ENCODE measurements at places on chromosomes 6 and 20.

DNA sequence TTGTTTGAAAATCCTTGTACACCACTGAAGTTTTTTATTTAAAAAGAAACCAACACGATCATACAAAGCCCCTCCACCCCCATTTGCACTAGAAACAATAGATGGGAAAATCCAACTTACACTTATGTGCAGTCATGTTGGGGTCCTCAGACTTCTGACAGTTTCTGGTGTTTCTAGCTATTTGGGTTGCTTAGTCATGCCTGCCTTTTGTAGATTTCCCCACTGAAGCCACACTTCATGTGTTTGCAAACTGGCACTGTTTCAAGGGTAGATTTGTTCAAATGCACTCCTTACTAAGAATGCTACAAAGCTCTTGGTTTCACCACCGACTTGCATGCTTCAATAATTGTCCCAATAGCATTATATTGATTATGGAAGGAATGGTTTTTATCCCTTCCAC, 1.5 kb downstream of the SH3BGRL2 start:
- DNase-seq, result no peak

- DNase-seq, result no peak
These were observed 7.5 kb downstream of the MRPL14 start for GRCh38 chr6:44119704-44120262.

- no peak for DNase-seq
These were observed 230.7 kb upstream of the QKI start for GRCh38 chr6:163183806-163184205.

DNA sequence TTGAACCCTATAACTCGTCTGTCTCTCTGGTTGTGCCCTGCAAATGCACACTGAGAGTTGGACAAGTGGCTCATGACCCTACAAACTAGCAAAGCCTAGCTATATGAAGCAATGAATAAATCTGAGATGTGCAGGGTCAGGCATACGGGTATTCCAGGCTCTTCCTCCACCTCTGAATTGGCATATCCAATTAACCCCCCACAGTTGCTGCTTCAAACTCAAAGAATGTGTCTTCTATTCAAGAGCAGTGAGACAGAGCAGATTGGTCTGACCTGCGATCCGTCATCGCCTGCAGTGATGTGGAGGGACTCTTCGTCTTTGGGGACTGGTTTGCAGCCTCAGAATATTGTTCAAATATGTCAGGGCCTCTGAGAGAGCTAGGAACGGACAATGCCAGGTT, 59.8 kb downstream of the LAMP5 start:
- DNase-seq, result no peak

DNA sequence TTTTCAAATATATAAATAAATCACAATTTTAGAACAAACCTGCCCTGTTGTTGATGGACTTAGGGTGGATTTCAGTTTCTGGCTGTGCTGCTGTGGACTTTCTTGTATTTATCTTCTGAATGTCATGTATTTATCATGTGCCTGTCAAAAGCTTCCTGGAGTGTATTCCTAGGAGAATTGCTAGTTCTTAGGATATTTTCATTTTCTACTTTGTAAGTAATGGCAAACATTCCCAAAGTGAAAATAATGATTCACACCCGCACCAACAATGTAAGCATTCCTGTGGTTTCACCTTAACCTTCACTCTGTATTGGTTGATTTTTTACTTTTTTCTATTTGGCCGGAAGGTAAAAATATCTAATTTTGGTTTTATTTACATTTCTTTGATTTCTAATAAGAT, 387.8 kb downstream of the SMOC2 start:
- DNase-seq, result no peak

DNA sequence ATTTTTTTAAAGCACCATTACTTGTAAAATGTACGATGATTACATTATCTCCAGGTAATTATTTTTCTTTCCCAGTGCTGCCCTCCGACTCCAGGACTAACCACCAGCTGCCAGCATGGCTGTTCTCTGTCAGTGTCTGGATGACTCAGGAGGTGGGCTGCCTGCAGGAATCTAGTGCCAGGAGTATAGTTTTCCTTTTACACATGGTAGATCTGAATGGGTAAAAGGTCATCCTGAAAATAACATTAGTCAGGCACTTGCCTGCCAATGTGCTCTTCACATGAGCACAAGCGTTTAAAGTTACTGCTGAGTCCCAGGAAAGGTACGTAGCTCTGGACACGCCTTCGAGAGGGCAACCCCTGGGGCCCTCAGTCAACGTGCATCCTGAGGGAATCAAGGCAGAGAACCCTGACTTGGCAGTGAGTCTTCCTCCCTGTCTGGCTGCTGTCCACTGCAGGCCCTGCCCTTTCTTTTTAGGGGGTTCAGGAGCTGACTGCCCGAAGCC, 2.4 kb downstream of the DYNLT1 start:
- peak; percentile 70 for DNase-seq

DNA sequence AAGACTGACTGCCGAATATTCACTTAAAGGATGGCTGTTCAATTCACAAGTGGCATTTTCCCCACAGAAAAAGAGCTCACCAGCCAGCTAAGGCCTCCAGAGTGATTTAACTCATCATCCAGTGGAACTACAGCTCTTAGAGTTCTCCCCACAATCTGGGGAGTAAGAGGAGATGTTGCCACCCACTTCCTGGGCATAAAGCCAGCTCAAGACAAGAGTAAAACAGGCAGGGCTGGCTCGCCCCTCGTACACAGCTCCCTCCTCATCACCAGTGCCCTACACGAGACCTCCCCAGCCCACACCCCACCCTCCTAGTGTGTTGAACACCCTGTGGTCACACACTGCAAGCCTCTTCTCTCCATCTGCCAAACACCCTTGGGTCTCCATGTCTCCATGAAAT, 47.2 kb upstream of the IPCEF1 start:
- peak; percentile 80 for DNase-seq

GRCh38 chr20:22339091-22339881, 245.1 kb downstream of the FOXA2 start:
- DNase-seq, result peak; percentile 80

DNA sequence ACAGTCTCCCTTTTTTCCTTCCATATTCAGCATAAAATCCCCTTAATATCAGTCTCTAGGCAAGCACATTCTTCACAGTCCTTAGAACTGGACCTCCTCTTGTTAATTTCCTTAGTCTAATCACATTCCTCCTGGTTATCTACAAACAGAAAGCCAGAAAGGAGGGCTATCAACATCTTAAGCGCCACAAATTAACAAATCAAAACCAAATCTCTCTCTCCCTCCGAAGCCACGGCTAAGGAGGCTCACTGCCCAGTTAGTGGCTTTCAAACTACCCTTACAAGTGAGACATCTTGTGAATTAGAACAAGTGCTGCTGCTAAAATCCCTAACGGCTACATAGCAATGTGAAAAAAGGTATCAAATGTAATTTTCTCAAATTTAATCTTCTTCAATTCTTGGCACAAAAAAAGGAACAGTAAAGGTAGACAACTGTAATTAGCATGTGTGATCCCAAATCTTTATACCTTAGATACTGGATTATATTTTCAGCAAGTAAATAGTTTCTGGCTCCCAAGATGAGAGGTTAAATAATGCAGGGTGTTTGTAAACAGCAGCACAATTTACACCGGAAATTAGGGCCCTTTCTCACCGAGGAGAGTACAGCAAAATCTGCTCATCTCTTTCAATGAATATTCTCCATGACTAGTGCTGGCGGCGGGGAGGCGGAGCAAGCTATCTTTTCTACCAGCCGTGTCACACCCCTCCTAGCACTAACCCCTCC, 1.4 kb upstream of the TRIM39 start:
- DNase-seq, result peak; percentile 44

- no peak for DNase-seq
These were observed 14.7 kb downstream of the SIGLEC1 start for GRCh38 chr20:3697588-3698305.

DNA sequence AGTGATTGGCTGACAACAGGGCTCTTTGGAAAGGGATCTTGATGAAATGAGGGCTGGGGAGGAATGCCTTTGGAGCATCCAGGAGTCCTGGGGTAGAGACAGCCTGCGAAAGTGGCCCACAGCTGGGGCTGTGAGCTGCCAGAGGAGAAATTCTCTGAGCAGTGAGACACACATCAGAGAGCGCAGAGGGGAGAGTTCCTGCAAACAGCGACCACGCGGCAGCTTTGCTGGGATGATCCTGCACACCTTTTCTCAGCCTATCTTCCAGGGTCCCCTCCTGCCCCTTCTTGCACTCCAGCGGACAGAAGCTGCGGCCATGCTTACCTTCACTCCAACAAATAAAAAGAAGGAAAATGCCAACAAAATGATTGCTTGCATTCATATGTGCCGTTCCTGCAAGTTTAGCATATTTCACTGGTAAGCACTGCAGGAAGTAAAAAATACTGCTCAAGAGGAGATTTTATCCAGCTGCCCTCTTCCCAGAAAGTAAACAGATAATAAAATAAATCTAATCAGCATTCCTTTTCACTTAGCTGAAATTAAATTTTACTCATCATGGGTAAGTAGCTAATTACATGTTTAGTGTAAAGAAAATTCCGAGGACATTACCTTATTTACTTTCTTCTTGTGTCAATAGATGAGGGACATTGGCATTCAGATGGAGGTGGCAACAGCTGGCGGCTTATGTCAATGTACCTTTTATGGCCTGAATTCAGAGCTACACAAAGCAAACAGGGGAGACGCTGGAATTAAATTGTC, 339.9 kb upstream of the ARID1B start:
- DNase-seq, result no peak

- no peak for DNase-seq
These were observed 49.6 kb upstream of the DSN1 start for GRCh38 chr20:36823121-36823520.

DNA sequence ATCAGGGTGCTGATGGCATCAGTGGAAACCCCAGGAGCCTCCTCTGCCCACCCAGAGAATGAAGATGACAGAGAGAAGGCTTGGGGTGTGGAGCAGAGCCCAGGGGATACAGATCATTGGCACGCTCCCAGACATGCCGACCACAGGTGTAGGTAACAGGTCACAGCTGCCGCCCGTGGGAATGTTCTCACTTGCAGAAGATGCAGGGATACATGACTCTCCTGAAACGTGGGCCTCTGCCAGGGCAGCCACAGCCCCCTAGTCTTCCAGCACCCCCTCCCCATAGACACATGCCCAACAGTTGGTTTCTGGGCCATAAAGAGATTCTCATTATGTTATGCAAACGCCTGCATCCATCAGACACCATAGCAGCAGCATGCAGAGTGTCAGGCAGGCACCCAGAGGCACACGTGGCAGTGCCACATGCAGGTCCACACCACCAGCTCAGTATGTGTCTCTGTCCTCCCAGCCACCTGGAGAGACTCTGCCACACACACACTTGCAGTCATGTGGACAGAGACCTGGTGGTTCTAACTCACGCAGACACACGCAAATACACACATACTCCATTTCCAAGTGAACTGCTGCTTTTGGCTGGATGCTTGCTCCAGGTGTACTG, 45.5 kb downstream of the LRFN2 start:
- DNase-seq, result no peak

DNA sequence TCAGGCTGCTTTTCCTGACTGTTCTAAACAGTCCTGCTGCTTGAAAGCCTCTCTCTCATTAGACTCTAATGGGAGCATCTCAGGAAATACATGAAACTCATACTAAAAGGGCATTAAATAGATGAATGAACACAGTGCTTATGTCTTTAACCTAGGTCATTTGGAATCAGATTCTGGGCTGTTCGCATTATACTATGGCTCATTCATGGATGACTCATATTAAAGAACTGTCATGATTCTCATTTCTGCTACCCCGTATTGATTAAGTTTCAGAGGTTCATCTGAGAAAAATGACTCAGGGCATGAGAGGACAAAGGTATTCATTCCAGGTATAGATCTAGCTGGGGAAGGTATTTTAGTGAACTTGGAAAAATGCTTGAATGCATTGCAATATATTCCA, 335.5 kb downstream of the GJA1 start:
- DNase-seq, result no peak

DNA sequence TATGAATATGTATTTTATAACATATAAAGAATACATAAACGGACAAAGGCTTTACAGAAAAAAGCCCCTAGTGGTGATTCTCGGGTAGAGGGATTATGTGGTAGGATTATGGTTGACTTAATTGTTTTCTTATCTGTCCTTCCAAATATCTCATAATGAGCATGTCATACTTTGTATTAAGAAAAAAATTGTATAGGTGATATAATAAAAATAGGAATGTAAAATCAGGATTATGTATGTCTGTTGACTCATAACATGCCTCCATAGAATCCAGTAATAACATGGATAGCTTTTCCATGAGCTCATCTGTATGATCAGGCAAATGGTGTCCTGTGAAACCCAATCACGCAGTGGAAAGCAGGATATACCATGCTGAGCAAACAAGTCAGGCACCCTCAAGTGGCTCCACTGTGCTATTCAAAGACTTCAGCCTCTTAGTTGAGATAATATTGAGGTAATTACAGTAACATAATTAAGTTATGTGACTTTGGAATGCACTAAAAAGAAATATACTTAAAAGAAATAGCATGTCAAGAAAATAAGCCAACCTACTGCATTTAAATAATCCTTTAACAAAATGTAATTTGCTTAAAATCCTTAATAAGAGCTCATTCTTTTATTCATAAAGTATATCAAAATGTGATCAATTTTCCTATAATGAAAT, 39.6 kb upstream of the PRELID3B start:
- no peak for DNase-seq

GRCh38 chr20:4102381-4102780, 87.0 kb upstream of the RNF24 start:
- no peak for DNase-seq

GRCh38 chr6:19635728-19636127, 201.4 kb upstream of the ID4 start:
- DNase-seq, result no peak

DNA sequence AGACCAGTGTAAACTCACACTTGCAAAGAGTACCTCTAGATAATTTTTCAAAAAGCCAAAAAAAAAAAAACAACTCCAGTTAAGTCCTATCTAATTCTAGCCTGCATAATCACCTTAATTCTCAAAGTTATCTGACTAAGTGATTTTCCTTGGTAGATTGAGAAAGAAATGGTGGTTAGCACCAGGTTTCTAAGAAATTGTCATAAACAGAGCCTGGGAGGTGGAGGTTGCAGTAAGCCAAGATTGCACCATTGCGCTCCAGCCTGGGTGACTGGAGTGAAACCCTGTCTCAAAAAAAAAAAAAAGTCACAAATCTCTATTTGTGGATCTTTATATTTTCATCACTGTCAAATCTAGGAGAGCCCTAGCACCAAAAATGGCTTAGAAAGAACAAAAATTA, 8.9 kb downstream of the FBXO5 start:
- DNase-seq, result no peak

GRCh38 chr20:45419188-45420091, 3.5 kb downstream of the PIGT start:
- peak; percentile 44 for DNase-seq
